Omental fat pad (tissue), 4 donors: ENCODE measurements at places on chromosomes 5 and 9.

DNA sequence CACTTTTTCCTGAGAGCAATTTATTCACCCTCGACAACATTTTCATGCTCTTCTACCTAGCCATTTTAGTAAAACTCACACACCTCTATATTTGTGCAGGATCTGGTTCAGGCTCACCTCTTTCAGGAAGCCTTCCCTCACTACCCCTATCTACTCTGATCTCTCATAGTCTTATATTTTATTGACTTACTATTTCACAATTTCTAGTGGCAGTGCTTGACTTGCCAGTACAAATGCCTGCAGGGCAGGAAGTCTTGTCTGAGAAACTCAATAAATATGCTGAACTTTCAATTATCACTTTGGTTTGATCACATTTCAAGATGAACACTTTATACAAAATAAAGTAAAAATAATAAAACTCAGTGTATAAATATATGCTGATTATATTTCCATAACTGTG, 226.8 kb downstream of the CETN3 start:
- DNase-seq: no peak

GRCh38 chr9:16729651-16730050, 140.8 kb downstream of the BNC2 start:
- DNase-seq: no peak

- no peak for DNase-seq
Measured at GRCh38 chr5:17157916-17158529, 59.4 kb upstream of the BASP1 start.

DNA sequence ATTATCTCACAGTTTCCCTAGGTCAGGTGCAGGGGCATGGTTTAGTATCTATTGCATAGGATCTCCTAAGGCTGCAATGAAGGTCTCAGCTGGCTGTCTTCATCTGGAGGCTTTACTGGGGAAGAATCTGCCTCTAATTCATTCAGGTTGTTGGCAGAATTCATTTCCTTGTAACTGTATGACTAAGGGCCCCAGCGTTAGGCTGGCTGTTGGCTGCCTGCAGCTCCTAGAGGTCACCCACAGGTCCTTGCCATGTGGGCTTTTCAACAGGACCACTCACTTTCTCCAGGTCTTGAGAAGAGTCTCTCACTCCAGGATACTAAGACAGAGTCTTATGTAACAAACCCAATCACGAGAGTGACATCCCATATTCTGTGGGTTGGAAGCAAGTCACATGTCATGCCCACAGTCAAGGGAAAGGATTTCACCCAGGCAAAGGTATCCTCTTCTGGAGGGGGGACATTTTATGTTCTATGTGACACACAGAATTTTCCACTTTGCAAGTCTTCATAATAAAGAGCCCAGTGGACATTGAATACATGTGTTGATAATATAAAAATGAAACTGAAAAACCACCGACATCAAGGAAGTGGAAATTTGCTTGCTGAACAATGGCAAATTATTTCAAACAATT, 38.2 kb downstream of the HMHB1 start:
- no peak for DNase-seq

DNA sequence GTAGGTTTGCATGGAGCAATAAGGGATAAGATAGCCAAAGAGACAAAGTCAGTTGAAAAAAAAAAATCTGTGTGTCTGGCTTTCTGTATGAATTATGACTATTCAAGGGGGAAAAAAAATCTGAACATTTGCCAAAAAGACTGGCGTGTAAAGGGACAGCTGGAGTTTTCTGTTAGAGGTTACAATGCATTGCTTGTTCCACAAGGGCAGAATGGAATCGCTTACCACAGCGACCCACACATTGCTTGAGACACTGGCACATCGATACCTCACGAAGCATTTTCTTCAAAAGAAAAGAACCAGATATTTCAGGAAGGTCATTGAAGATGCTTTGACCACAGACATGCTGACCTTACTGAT, 327.8 kb downstream of the TMEM167A start:
- no peak for DNase-seq

DNA sequence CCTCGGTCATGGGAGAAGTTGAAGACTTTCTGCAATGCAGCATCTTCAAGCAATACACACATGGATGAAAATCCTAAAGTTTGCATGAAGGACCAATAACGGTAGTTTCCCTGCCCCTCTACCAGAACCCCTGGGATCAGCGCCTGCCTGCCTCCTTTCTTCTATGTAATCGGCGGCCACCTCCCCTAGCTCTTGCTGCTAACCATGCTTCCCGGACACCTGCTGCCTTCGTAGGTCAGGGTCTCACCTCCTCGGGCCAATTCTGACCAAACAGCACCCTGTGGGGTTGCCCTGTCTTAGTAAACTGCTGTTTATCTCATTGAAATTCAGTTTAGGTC, 388 bp upstream of the MED10 start:
- no peak for DNase-seq

- no peak for DNase-seq
Measured at GRCh38 chr5:129096382-129096991, 1.9 kb downstream of the ISOC1 start.

- DNase-seq: no peak
Measured at GRCh38 chr5:120017513-120017912, 388.2 kb downstream of the FAM170A start.

DNA sequence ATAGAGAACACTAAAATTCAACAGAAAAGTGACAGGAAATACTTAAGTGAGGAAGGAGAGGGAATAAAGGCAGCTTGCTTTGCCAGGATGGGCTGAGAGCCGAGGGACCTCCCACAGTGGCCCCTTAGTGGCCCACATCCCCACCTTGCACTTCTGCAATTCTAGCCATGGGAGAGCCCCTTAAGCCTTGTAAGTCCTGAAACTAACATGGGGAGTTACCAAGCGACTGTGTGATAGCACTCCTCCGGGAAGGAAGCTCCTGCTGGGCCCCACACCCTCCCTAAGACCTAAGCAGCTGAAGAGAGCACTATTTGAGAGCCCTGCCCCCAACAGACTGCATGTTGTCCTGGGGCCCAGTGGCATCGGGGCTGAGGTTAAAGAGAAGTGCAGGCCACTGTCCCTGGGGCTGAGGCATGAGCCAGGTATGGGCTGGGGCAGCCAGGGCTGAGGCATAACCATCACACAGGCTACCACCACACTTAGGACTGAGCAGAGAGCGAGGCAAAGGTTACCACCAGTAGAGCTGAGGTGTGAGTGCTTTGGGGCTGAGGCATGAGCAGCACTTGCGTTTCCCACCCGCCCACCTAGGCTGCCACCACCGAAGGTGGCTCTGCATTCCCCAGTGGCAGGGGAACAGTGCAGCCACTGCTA, 301.8 kb upstream of the TRPC7 start:
- no peak for DNase-seq

DNA sequence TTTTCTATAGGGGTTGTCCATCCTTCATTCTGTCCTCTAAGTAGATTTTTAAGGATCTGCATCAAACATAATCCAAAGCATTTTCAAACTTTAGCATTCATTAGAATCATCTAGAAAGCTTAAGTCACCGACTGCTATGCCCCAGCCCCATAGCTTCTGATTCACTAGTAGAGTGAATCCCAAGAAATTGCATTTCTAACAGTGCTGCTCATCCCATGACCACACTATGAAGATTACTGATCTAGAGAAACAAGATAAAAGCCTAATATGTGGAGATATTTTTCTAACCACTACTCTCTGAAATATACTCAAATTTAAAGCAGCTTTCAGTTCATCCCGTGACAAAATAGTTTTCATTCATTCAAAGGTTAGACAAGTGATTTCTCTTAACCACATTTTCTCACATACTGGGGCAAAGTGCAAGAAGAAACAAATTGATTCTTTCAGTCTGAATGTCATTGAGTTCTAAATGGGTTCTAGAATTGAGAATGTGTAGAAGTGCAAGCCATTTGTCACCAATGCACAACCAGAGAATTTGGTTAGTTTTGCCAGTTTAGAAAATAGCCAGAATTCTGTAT, 286.9 kb upstream of the CD180 start:
- DNase-seq: no peak

- no peak for DNase-seq
Measured at GRCh38 chr9:89178830-89179539, 367 bp upstream of the SHC3 start.

DNA sequence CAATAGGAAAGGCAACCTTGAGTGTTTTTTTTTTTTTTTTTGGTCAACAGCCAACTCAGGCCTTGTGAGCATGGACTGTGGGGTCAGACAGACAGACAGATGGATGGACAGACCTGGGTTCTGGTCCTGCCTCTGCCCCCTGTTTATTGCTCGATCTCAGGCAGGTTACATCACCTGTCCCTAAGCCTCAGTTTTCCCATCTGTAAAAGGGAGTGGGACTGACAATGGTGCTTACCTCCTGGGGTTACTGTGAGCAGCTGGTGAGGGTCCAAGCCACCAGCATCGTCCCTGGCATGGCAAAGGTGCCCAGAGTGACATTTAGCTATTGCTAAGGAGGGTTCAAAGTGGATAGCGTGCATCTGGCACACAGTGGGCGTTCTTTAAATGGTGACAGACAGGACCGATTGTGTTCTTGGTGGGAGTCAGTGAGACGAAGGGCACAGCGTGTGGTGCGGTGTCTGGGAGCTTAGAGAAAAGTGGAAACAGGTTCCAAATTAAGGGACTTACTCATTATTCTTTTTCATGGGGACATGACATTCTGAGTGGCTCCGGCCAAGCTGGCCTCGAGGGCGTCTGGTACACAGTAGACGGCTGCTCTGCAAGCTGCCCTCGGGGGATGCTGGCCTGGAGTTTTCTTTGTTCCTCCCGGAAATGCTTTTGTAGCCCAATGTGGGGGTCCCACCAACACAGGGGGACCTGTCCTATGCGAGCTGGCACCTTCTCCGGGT, 72.1 kb downstream of the COL27A1 start:
- DNase-seq: no peak

- no peak for DNase-seq
Measured at GRCh38 chr9:23123048-23123632, 676.5 kb downstream of the DMRTA1 start.

GRCh38 chr5:106522296-106522695, 1148.4 kb downstream of the EFNA5 start:
- DNase-seq: no peak

- DNase-seq: no peak
Measured at GRCh38 chr5:10585518-10585915, 21.6 kb downstream of the ANKRD33B start.

DNA sequence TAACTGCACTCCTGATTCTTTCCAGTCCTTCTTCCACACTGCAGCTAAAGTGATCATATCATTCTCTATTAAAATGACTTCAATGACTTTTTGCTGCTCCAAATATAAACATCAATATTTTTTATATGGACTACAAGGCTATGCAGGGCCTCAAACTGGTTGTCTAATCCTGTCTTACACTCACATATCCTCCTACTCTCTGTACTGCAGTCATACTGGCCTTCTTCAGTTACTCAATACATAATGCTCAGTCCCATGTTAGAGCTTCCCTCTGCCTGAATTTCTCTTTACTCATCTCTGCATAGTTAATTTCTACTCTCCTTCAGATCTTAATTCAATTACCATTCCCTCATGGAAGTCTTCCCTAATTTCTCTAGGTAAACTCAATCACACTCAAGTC, 3.4 kb downstream of the MEIKIN start:
- no peak for DNase-seq

DNA sequence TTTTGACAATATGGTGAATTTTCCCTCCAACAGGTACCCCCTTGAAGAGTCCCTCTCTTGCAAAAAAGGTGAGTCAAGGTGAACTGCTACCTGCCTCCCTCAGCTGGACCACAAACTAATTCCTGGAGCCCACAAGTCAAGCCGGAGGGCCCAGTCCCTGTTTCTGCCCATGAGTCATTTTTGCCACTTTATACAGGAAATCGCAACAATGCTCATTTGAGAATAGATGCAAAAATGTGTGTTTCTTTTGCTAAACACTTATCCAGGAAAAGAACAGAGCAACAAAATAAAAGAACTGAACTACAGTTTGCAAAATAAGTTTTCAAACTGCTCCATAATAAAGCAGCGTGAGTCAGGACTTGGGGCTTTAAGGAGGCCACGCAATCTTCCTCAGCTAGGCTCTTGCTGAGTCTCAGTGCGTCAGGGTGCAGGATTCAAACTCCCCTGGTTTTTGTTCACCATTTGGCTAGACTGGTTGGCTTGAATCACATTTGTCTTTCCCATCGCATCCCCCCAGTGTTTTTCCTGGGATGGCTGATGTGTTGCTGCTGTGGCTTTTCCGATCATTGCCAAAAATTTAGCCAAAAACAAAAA, 102.7 kb downstream of the GOLPH3 start:
- DNase-seq: no peak

DNA sequence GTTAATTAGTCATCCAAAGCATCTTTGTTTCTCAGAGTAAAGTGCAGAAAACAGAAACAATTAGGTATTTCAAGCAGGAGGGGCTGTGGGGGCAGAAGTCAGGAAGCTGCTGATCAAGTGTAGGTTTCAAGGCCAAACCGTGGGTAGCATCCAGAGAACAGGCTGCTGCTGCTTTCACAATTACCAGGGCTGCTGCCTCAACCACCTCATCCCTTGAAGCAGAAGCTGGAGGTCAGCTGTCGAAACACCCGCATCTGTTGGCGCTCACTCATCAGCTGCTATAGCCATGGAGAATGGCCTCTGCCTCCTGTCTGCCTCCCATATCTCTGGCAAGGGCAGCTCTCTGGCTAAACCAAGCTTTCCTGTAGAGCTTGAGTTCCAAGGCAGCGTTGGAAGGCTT, 122.9 kb upstream of the OSMR start:
- no peak for DNase-seq

- no peak for DNase-seq
Measured at GRCh38 chr5:6080930-6081726, 297.2 kb downstream of the MED10 start.

- DNase-seq: no peak
Measured at GRCh38 chr9:35688558-35689541, 875 bp downstream of the TPM2 start.

DNA sequence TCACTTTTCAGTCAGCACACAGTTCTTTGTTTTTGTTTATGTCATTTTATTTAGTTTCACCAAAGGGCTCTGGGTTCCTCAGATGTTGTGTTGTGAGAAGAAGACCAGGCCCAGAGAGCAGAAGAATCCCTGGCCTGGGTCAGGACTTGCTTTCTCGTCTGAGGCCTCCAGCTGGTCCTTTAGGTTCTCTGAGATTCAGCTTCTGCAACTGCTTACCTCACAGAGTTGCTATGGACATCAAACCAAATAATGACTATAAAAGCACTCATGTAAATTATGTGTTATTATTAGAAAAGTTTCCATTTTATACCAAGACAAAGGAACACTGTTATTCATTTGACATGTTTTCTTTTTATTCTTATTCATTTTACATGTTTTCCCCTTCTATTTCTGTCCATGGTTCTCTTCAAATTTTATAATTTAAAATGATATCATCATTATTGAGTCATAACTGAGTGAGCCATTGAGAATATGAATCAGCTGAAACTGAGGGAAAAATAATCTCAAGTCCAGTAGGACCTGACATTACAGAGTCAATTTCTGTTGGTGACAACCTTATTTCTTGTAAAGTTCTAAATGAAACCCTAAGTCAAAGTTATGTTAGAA, 44.0 kb upstream of the GLRX start:
- DNase-seq: no peak

GRCh38 chr5:59446356-59446755, 447.2 kb downstream of the PDE4D start:
- no peak for DNase-seq

GRCh38 chr9:78860801-78861475, 564.0 kb downstream of the PSAT1 start:
- DNase-seq: no peak

- DNase-seq: no peak
Measured at GRCh38 chr9:77648234-77649108, at the start of gene GNA14. Gene GNA14, minus strand, starts transcription at chr9:77648322. Its CDS starts 529 bp downstream, at chr9:77647793.

GRCh38 chr9:85013703-85014102, 344.2 kb downstream of the NTRK2 start:
- DNase-seq: no peak
